ENCODE measurements at places on chromosomes 3 and 15.

DNA sequence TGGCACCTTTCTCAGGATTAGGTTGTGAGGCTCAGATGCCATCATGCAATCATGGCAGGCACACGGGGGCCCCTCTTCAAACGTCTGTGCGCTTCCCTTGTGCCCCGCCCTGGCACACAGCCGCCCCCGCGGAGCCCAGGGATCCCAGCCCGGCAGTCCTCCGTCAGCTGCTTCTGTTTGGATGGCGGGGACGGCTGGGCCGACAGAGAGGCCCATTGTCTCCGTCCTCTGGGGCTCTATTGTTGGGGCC is 849 bp upstream of the HDAC11 start:
- H3K36me3 ChIP-seq: no peaks in the 10 kb centered on the region
- H3K4me1 ChIP-seq: peaks cover 47% of the 10 kb centered on the region
- ATAC-seq: peak; percentile 23
- H3K27me3 ChIP-seq: no peaks in the 10 kb centered on the region
- peak overlapping the region; percentile 70 for H3K27ac ChIP-seq

GRCh38 chr3:171491361-171491760 is 31.2 kb upstream of the TNIK start:
- no peak overlapping the region for H3K4me3 ChIP-seq
- H3K27ac ChIP-seq: no peak overlapping the region
- no peaks in the 10 kb centered on the region for H3K4me1 ChIP-seq
- ATAC-seq: no peak
- H3K27me3 ChIP-seq: no peaks in the 10 kb centered on the region
- H3K36me3 ChIP-seq: no peaks in the 10 kb centered on the region

GRCh38 chr3:123104550-123104949 is 37.7 kb downstream of the PDIA5 start:
- ATAC-seq: peak; percentile 73
- H3K27me3 ChIP-seq: no peaks in the 10 kb centered on the region

DNA sequence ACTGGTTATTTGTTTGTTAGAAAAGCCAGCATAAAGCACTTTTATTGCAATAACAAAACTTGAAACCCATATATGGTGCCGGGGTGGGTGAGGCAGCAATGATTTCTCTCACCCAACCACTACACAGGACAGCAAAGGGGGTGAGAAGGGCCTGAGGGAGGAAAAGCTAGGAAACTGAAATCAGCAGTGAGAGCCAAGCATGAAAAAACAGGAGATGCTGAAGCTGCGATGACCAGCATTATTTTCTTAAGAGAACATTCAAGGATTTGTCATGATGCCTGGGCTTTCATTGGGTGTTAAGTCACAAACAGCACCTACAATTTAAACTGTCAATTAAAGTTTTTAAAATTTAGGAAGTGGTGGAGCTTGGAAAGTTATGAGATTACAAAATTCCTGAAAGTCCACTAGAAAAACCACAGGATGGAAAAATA is 11.9 kb upstream of the TM4SF4 start:
- no peaks in the 10 kb centered on the region for H3K36me3 ChIP-seq
- H3K4me3 ChIP-seq: no peak overlapping the region
- H3K27me3 ChIP-seq: no peaks in the 10 kb centered on the region
- no peak overlapping the region for H3K27ac ChIP-seq
- H3K4me1 ChIP-seq: peaks cover 12% of the 10 kb centered on the region

GRCh38 chr3:188431553-188431952 is 277.6 kb downstream of the LPP start:
- no peaks in the 10 kb centered on the region for H3K27me3 ChIP-seq
- H3K4me1 ChIP-seq: peaks cover 83% of the 10 kb centered on the region
- no peak overlapping the region for H3K4me3 ChIP-seq
- ATAC-seq: peak; percentile 23
- peaks cover 4% of the 10 kb centered on the region for H3K36me3 ChIP-seq
- H3K27ac ChIP-seq: peak overlapping the region; percentile 33

DNA sequence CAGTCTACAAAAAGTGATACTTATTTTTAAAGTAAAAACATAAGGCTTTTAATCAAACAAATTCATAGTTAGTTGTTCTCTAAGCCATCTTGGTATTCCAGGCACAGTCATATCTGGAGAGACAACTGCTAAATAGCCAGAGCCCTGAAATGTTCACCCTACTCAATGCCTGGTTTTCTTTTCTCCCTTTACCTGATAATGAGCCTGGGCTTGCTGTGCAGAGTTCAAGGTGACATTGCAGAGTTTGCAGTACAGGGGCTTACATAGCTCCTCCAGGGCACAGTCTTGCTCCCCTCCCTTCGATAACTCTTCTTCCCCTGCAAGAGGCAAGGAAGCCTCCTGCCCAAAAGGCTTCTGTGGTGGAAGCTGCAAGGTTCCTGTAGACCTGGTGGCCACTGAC is 4.3 kb downstream of the ZMAT3 start:
- H3K27ac ChIP-seq: no peak overlapping the region
- H3K36me3 ChIP-seq: no peaks in the 10 kb centered on the region
- ATAC-seq: no peak
- H3K27me3 ChIP-seq: no peaks in the 10 kb centered on the region
- no peak overlapping the region for H3K4me3 ChIP-seq

DNA sequence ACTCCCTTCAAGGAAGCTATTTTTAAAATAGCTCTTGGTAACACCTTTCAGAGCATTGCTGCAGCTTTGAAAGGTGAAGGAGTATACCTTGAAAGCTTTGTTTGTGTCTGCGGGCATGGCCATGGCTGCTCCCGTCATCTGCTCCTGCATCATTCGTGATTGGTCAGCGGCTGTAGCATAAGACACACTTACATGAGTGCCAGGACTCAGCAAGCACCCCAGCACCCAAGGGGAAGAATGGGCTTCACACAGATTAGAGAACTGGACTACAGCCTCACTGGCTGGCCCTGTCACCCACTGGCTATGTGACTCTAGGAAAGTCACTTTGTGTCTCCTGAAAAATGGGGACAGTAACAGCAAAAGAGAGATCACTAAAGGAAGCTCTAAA is 17.0 kb downstream of the EMC3 start:
- peaks cover 100% of the 10 kb centered on the region for H3K36me3 ChIP-seq
- no peak for ATAC-seq
- no peaks in the 10 kb centered on the region for H3K4me1 ChIP-seq
- H3K27ac ChIP-seq: no peak overlapping the region

DNA sequence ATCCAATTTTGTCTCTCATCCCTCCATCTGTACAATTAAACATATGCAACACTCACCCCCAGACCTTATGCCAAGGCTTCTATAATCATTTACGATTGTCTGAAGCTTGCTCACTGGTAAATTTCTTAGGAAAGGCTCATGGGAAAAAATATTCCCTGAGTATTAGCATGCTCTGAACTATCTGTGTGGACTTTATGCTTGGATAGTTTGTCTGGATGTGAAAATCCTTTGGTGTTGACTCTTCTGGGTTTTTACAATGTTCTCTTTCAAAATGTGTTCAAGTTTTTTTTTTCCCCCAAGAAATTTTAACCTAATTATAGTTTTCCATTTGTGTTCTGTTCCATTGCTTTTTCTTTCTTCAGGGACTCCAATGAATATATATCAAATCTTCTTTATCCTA is 19.9 kb upstream of the TTBK2 start:
- no peak overlapping the region for H3K4me3 ChIP-seq
- H3K36me3 ChIP-seq: no peaks in the 10 kb centered on the region
- no peak for ATAC-seq
- no peak overlapping the region for H3K27ac ChIP-seq

DNA sequence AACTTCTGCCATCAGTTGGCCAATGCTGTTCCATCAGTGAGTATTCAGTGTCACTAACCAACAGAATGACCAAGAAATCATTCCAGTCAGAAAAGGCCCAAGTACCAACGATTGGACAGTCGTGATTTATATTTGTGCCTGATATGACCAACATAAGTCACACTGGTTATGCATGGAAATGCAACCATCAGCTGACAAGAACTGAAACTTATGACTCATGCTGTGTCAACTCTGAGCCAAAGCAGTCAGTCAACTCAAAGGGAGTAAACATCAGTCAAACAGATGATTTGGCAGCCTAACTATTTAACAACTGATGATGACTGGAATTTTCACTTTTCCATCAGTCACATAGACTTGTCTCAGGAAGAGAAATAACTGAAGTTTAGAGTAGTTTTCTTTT is 142.4 kb downstream of the ANXA2 start:
- no peaks in the 10 kb centered on the region for H3K36me3 ChIP-seq
- H3K27me3 ChIP-seq: no peaks in the 10 kb centered on the region
- no peak overlapping the region for H3K27ac ChIP-seq
- no peak for ATAC-seq

DNA sequence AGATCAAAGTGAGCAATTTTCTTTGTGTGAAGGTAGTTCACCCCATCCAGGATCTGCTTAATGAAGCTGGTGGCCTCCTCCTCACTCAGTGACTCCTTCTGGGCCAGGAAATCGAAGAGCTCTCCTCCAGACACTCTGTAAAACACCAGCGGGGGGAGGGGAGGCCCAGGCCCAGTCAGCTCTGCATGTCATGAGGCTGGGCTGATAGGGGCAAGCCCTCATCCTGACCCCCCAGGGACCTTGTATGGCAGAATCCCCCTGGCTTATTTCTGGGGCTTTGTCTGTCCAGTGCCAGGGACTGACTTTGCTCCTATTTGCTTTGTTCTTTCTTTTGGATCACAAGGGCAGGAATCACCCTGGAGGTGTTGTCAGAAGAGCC is 74.9 kb downstream of the DAPK2 start:
- no peak for ATAC-seq
- no peaks in the 10 kb centered on the region for H3K4me1 ChIP-seq
- peak overlapping the region; percentile 20 for H3K27ac ChIP-seq
- H3K4me3 ChIP-seq: no peak overlapping the region
- no peaks in the 10 kb centered on the region for H3K27me3 ChIP-seq

DNA sequence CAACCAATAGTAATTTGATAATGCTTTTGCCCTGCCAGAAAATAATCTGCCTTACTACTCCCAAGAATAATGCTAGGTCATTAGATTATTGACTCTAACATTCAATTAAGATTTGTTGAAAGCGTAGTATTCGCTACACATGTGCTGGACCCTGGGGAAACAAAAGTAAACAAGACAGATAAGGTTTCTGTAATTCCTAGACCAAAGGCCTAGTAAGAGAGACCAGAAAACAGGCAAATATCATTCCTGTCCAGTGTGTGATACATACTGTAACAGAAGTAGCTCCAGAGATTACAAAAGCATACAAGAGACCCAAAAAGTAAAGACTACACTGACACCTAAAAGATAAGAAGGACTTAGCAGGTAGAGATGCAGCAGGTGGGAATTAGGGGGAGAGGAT is 60.8 kb downstream of the PLOD2 start:
- H3K27ac ChIP-seq: peak overlapping the region; percentile 30
- H3K27me3 ChIP-seq: no peaks in the 10 kb centered on the region
- ATAC-seq: no peak
- H3K4me1 ChIP-seq: no peaks in the 10 kb centered on the region
- H3K36me3 ChIP-seq: no peaks in the 10 kb centered on the region
- no peak overlapping the region for H3K4me3 ChIP-seq

DNA sequence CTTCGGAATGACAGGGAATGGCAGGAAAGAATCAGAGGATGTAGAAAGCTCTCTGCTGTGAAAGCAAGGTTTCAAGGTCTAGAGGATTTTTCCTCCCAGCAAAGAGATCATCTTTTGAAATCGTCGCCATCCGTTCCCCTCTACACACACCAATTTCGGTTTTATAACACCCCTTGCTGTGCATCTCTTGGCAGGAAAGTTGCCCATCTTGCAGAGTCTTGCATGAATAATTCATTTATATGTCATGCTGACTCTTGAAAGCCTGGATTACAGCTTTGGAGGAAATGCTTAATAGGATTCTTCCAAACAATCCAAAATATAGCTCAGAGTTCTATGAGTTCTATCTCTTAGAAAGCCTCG is 262.7 kb downstream of the CHL1 start:
- no peaks in the 10 kb centered on the region for H3K36me3 ChIP-seq
- no peak for ATAC-seq
- H3K27me3 ChIP-seq: no peaks in the 10 kb centered on the region
- no peak overlapping the region for H3K27ac ChIP-seq
- H3K4me1 ChIP-seq: no peaks in the 10 kb centered on the region

- H3K27me3 ChIP-seq: no peaks in the 10 kb centered on the region
- no peaks in the 10 kb centered on the region for H3K36me3 ChIP-seq
- H3K27ac ChIP-seq: no peak overlapping the region
- ATAC-seq: no peak
- peaks cover 5% of the 10 kb centered on the region for H3K4me1 ChIP-seq
These were observed 223.0 kb upstream of the DPH6 start for GRCh38 chr15:35768949-35769348.

- peak; percentile 66 for ATAC-seq
- no peak within 1 kb of the TSS for H3K27ac ChIP-seq
- no peak within 1 kb of the TSS for H3K4me3 ChIP-seq
- peaks cover 46% of the 10 kb centered on the region for H3K27me3 ChIP-seq
These were observed at the start of gene SCG3 for GRCh38 chr15:51681303-51681963. TSS of gene SCG3 (plus strand) at chr15:51681503. CDS start at chr15:51681756, 253 bp downstream.

DNA sequence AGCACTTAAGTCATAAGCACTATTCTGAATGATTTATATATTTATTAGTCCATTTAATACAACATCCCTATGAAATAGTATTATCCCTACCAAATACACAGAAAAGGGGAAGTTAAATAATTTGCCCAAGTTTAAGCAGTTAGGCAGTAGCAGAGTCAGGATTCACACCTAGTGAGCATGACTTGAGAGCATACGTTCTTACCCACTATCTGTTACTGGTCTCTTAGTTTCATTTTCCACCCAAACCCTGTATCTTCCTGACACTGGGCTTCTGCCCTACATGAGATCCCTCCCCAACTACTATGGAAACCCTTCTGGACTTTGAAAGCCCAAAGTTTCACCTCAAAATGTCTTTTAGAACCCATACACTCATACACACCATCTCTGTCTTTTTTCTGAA is 4.4 kb upstream of the ATOSA start:
- no peak overlapping the region for H3K27ac ChIP-seq
- no peak for ATAC-seq
- H3K36me3 ChIP-seq: no peaks in the 10 kb centered on the region
- H3K4me3 ChIP-seq: no peak overlapping the region
- H3K27me3 ChIP-seq: no peaks in the 10 kb centered on the region
- H3K4me1 ChIP-seq: peaks cover 15% of the 10 kb centered on the region

- no peak overlapping the region for H3K4me3 ChIP-seq
- no peaks in the 10 kb centered on the region for H3K27me3 ChIP-seq
- H3K4me1 ChIP-seq: no peaks in the 10 kb centered on the region
- ATAC-seq: no peak
These were observed 202.3 kb upstream of the PROK2 start for GRCh38 chr3:71987089-71987735.

GRCh38 chr3:8069471-8069870 is 432.2 kb upstream of the LMCD1 start:
- no peak overlapping the region for H3K4me3 ChIP-seq
- no peak overlapping the region for H3K27ac ChIP-seq
- no peak for ATAC-seq
- H3K27me3 ChIP-seq: no peaks in the 10 kb centered on the region
- no peaks in the 10 kb centered on the region for H3K36me3 ChIP-seq

DNA sequence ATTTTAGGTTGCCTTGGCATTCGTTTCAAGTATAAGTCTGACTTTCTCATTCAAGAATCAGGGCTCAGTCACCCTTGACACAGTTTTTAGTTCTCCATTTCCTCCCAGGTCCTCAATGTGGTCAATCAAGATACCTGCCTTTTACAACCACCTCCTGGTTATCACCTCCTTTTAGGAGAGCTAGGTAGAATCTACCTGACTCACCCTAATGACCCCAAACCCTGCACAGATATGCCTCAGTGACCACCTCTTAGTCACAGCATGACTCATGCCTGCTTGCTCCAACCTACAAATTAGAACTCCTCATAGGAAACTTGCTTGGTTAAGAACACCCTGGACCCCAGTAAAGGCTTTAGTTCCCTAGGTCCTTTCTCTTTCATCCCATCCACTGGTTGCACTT is 22.5 kb downstream of the DMXL2 start:
- no peak for ATAC-seq
- no peaks in the 10 kb centered on the region for H3K27me3 ChIP-seq
- no peak overlapping the region for H3K4me3 ChIP-seq
- no peaks in the 10 kb centered on the region for H3K4me1 ChIP-seq
- H3K27ac ChIP-seq: no peak overlapping the region
- no peaks in the 10 kb centered on the region for H3K36me3 ChIP-seq
